Progenitor cell of endocrine pancreas (in vitro differentiated cells): ENCODE measurements at places on chromosomes 5 and 9.
A peak's percentile ranks its signal among the peaks of the same experiment; 100 is the strongest.

- DNase-seq = no peak
These were observed 5.7 kb downstream of the NR6A1 start for GRCh38 chr9:124765439-124765835.

- no peak for DNase-seq
These were observed 25.2 kb upstream of the PTGER4 start for GRCh38 chr5:40654377-40654991.

DNA sequence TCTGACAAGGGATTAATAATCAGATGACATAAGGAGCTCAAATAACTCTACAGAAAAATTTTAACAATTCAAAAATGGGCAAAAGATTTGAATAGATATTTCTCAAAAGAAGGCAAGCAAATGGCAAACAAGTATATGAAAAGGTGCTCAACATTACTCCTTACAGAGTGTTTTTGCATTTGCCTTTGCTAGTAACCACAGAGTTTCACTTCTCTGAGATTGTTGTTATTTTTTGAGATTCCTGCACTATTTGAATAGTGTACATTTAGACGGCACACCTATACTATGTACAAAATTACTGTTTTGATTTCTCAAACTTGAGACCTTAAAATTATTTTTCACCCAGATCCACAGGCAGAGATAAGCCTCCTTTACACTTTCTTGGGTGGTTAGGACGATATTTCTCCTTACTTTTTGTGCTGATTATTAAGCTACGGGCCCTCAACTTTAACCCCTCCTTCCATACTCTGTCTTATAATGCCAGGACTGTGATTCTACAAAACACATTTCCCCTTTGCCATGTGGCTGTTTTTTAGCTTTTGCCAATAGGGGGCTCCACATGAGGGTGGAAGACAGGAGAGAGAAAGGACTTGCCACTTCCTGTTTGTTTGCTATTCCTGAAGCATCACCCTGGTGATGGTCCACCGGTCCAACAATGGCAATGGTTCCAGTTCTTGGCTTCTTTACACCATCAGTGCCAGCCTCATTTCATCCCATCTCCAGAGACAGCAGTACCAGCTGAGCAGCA is 65.0 kb upstream of the DAP start:
- no peak for DNase-seq

DNA sequence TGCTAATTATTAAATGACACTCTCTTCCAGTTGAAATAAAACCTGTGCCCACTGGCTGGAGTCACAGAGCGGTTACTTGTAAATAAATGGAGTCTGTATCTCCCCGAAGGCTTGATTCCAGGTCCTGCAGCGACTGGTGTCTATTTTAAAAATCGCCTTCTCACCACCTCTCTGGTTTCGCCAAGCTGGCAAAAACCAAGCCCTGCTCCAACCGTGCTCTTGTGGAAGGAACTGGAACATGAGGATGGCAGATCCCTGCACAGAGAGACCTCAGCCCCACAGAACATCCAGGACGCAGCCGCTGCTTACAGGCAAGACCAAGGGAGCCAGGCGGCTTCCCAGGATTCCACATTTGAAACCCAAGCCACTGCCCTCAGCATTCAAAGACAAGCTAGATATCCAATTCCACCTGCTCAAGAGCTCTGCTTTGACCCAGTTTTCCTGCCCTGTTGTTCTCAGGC is 15.0 kb downstream of the SEMA4D start:
- no peak for DNase-seq

- DNase-seq = no peak
These were observed 539.4 kb downstream of the BNC2 start for GRCh38 chr9:16331031-16331430.

DNA sequence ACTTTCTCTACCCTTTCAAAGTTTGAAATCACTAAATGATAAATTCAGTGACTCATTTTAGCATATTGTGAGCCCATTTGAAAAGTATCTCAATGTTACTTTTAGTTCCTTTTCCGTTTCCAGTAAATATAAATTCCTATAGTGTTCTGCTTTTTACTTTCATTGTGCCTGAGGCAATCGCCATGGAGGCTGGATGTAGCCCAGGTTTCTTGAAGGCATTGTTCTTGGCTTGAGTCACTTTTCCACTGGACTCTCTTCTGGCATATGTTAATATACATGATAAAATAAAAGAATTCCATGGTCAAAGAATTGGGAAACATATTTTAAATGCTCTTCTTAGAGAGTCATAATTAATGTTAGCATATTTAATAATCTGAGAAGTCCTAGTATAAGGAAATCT is 327.0 kb downstream of the IZUMO3 start:
- no peak for DNase-seq

- no peak for DNase-seq
These were observed 15.6 kb downstream of the RALGDS start for GRCh38 chr9:133105461-133105770.

DNA sequence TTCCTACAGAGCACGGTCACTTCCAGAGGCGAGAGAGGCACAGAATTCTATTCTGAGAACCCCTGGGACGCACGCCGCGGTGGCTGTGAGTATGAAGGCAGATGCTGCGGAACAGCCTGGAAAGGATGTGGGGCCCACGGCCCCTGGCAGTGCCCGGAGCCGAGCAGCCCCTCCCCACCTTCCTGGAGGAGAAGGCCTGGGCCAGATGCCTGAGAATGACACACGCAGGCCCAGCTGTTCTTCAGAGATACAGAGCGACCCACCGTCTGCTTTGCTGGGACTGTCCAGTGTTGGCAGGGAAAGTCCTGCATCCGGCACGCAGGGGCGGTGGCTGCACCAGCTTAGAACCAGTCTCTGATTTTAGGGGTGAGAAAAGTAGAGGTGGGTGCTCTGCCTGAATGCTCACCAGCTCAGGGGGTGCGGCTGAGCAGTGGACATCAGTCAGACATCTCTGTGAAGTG is 116.7 kb upstream of the LPCAT1 start:
- DNase-seq = no peak

- peak; percentile 95 for DNase-seq
These were observed at the start of gene CAMSAP1 for GRCh38 chr9:135907431-135908092. CAMSAP1 (minus strand) TSS chr9:135907546; CDS start chr9:135907159, 387 bp downstream.

GRCh38 chr9:20570756-20571155 is 51.5 kb downstream of the MLLT3 start:
- DNase-seq = no peak

DNA sequence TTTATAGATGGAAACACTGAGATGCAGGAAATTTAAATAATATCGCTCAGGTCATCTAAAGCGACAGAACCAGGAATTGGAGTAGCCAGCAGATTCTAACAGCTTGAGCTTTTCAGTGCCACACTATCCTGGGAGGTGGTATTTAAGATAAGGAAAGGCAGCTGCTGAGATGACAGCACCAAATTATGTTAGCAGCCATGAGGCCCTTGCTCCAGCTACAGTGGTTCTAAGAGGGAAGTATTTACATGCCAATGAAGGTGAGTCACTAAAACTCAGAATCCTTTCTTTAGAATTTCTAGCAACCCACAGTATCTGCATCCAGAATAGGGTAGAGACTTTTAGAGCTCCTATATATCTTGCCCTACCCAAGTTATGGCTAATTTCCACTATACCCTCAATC is 127.0 kb upstream of the VLDLR start:
- DNase-seq = no peak

- no peak for DNase-seq
These were observed 222.2 kb downstream of the TMEM167A start for GRCh38 chr5:82854956-82855355.

- no peak for DNase-seq
These were observed 3.9 kb upstream of the S100Z start for GRCh38 chr5:76845890-76846289.

DNA sequence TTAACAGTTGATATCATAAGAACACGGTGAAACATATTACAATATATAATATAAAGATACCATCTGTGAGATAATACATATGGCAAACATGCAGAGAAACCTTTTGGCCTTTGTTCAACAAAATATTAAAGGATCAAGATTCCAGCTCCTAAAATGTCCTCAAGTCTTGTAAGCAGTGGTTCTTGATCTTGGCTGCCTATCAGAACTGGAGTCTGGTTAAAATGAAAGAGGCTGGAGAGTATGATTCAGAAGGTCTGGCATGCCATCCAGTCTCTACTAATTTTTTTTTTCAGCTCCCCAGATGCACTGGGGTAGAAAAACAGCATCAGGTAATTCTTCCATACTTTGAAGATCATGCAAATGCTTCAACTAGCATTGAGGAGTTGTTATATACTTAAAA is 83.2 kb downstream of the TNC start:
- DNase-seq = no peak

DNA sequence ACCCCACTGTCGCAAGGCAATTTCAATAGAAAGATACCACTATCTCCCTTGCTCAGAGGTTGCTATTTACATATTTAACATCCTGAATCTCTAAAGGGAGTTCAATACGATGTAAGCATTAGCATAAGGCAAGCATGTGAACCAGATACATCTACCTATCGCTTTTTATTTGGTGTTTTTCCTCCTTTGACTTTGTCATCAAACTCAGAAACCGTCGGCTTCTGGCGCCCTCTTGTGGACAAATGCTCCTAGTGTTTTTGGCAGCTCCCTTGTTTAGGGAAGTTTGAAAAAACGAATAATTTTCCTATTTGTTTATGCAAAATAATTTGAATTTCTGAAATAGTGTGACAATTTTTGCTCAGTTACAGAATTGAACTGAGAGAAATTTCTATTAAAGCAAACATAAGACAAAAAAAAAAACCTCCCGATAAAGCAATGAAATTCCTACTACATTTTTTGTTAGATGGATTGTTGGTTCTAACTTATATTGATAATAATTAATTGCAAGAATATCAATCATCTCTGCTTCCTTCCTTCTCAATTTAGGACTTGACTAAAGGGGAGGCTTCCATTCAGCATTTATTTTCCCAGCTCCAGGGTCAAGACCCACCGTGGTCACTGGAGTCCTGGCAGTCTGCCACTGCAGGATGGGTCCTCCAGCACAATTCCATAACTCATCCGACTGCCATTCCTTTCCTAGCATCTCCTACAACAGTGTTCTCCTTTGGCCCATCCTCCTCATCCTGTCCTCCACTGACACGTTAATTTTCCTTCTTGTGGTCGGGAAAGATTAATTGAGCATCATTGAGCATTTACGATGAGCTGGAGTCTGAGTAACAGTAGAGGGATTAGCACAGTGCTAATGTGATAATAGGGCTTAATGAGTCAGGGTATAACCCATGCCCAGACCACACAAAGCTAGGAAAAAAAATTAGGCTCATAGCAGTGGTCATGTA is 131.8 kb upstream of the CHD1 start:
- DNase-seq = peak; percentile 64

GRCh38 chr9:111094433-111094924 is 56.2 kb upstream of the LPAR1 start:
- DNase-seq = no peak

GRCh38 chr9:35191105-35191504 is 29.3 kb downstream of the UNC13B start:
- DNase-seq = no peak

DNA sequence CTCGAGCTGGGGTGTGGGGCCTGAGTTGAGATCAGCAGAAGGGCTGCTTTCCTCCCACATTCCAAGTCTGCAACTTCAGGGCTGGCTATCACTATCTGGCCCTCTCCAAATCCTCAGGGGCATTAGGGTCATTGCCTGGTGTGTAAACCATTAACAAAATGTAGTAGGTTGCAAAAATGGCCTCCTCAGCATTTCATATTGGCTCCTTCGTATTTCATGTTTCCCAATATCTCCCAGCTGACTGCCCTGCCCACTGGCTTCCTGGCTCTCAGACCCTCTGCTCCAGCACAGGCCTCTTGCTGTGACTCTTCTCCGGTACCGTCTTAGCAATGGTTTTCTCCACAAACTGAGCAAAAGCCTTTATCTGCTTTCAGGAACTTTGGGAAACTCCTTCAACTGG is 113.8 kb downstream of the GADD45G start:
- no peak for DNase-seq

- DNase-seq = no peak
These were observed 485.8 kb downstream of the SEMA5A start for GRCh38 chr5:9059920-9060691.

- DNase-seq = no peak
These were observed 81.1 kb upstream of the RORB start for GRCh38 chr9:74415995-74416394.

DNA sequence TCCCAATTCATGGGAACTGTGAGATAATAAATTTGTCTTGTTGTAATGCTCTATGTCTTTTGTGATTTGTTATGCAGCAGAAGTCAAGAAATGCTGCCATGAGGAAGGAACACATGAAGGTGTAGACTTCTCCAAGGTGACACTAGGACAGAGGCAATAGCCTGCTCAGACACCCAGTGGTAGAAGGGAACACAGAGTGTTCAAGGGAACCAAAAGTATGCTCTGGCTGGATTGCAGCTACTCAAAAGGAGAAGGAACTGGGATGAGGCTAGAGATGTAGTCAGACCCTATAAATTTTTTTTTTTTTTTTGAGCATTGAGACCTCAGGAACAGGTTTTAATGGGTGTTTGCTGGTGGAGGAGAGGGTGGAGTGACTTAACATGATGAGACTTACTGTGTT is 232.5 kb downstream of the PARP8 start:
- no peak for DNase-seq

GRCh38 chr5:35203403-35203802 is 26.9 kb downstream of the PRLR start:
- no peak for DNase-seq

DNA sequence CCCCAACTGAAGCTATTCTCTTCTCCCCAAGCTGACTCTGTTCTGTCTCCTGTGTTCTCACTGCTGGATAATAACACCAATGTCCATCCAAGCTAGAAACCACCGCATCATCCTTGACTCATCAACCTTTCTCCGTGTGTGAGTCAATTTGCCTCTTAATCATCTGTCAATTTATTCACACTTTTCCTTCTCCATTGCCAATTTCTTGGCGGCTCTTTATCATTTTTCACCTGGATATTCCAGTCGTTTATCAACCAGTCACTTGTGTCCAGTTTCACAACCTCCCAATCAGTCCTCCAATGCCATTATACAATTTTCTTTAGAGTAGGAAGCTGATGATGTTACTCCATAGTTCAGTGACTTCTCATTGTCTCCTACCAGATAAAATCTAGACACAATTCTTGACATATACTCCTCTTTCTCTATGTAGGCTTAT is 45.4 kb upstream of the LIFR start:
- no peak for DNase-seq

DNA sequence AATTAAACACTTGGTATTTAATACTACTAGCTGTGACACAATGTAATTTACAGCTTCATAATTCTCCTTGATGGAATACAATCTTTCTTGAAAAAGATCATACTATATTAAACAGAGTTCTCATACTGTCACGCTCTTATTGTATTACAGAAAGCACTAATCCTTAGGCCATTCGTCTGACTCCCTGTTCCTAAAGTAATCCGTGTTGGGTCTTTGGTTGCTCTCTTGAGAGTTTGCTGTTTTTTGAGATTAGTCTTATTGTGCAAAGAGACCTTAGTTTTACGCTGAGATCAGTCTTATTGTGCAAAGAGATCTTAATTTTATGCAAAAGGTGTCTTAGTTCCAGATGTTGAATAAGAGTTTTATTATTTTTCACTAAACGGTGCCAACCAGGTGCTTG is 190.6 kb downstream of the ISL1 start:
- no peak for DNase-seq

- no peak for DNase-seq
These were observed 746 bp downstream of the NKX2-5 start for GRCh38 chr5:173234129-173234790.

GRCh38 chr9:19137282-19137681 is 10.0 kb upstream of the PLIN2 start:
- no peak for DNase-seq

- no peak for DNase-seq
These were observed 218.8 kb downstream of the DAB2IP start for GRCh38 chr9:121870271-121870670.
